Endothelial cell of coronary artery (primary cell): ENCODE measurements at places on chromosomes 2 and 18. TPM values are rescaled to one million over a fixed set of nuclear protein-coding genes. Genes with fewer than 3 reads are reported as not detected.

Gene SERPINB3
- not detected in 2 replicates for total RNA-seq

Gene CLEC4F
- under 0.01 TPM in 1 of 2 replicates, not detected in the other for total RNA-seq

Gene HNMT
- 1.7 and 7.0 TPM in 2 replicates for total RNA-seq

Gene GPR39
- total RNA-seq = 0.27 and 0.38 TPM in 2 replicates

Gene PSMG2
- 50.8 and 62.9 TPM in 2 replicates for total RNA-seq

Gene TBR1
- under 0.01 TPM in 2 replicates for total RNA-seq
